ENCODE measurements at places on chromosomes 1 and 21.

GRCh38 chr1:219483530-219483929 lies 129.4 kb downstream of the ZC3H11B start:
- DNase-seq, result no peak

DNA sequence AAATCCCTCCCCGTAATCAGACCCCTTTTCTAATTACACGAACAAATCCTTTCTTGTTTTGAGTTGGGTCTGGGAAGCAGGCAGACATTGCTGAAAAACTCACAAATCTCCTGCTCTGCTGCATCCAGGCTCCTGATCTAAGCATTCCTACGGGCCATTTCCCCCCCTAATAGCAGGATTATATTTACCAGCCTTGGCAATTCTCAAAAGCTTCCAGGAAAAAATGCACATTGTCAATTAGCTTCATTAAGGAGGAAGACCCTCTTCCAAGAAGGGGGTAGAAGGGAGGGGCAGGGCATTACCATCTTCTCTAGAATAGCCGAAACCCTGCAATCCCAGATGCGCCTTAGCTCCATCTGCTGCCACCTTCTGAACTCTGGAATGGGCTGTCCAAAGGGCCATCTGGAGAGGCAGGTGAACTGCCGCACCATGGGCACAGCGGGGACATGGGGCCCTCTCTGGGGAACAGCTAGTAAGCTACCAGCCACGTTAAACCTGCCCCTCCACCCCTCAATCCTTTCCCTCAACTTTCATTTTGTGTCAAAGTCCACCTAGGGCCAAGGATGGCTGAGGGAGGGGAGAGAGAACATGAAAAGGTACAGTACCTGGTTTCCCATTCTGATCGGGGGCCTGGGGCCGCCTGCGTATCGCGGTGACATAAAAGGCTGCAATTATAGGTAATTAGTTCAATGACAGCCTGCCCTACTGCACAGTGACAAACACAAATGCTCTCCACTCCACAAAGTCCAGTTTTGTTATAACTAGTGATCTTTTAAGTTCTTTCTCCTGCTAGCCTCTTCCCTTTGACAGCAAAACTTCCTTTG lies 56.8 kb downstream of the MRPL37 start:
- peak; percentile 39 for DNase-seq

DNA sequence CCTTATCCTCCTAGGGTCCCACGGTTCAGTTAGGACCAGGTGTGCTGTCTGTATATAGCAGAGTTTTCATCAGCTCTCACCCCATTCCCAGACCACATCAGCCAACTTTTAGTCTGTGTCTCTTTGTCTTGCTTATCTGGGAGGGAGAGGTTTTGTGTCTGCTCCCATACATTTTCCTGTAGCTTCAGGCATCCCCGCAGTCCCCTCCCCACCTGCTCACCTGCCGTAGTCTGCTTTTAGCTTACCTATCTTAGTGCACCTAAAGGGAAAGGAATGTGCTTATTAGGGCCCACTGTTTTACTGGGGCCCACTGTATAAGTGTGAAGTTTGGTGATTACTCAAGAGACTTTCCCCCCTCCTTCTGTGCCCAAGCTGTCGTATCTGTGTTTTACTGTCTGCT lies 225.1 kb downstream of the PLA2G4A start:
- no peak for DNase-seq

GRCh38 chr1:54569339-54569738 lies 21.3 kb downstream of the ACOT11 start:
- no peak for DNase-seq

DNA sequence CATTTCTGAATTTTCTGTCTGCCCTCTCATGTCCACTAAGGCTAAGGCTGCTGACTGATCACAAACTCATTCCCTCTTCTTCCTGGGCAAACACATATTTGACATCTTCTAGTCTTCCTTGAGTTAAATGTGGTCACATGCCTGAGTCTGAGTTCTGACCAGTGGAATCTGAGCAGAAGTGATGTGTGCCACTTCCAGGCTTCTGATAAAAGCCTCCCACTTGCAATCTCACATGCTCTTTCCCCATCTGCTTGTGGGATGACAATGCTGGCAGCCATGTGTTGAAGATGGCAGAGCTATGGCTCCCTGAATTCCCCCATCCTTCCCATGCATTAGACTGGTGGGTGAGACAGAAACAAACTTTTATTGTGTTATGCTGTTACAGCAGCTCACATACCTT lies 149.9 kb upstream of the ZNF648 start:
- no peak for DNase-seq

DNA sequence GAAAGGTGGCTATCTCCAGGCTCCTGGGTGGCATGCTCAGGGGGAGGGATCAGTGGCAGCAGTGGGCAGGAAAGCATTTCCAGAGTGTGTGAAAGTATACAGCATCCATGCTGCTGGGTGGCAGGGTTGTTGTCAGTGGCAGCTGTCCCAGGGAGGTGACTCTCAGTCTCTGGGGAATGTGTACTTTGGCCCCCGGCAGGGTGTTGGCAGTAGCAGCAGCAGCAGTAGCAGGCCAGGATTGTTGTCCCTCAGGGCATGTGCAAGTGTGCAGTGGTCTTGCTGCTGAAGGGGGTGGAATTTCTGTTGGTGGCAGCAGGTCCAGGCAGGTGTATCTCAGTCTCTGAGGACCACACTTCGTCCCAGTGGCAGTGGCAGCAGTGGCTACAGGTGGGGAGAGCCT lies 71.7 kb upstream of the GUCA2B start:
- no peak for DNase-seq

DNA sequence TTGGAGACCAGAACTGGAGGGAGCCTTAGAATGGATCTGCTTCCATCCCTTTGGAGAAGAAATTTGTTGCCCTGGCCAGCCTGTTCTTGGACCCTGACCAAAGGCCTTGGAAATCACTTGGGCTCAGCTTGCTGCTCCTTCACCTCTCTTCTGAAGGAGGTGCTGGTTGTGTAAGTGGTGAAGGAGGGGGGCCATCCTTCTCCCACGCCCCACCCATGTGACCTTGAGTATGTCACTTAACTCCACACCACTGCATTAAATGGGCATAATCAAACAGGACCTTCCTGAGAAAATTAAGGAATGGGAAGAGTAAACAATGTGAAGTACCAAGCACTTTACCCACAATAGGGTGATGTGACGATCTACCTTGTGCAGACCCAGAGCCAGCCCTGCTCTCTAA lies 68.3 kb upstream of the GJB5 start:
- DNase-seq, result no peak

DNA sequence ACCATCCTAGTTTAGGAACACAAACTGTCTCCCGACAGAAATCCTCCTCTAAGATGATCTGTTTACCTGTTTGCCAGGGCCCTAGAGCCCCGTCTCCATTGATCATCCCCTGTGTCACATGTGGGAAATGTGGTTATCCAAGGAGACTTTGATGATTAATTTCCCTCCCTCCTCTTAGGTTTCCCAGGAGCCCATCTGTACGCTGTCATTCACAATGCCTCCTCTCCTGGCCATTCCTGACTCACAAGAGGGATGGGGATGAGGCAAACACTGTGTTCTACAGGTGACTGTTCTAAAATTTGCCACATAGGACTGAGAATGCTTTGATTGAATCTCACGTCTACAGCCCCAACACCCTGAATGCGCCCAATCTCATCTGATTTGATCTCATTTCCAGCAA lies 50.0 kb downstream of the TNR start:
- no peak for DNase-seq

DNA sequence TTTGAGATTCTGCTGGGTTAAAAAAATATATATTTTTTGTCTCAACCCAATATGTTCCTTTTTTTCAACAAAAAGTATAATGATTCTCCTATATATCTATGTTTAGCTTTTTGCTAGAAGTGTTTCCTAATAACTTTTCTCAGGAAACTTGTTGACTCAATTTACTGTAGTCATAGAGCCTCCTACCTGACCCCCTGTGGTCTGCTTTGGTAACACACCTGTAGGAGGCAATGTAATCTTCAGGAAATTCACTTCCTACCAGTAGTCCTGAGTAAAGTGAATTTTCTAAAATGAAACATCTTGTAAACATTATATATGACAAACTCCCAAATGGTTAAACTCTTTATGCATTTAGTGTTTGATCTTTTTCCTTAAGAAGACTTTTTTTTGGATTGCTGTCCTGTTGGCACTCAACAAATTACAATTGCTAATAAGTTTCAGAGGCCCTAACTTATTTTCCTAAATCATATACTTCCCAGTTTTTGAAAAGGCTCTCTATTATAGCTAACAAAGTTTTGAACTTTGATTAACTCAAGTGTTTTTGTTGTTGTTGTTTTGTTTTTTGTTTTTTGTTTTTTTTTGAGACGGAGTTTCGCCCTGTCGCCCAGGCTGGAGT lies 118.3 kb downstream of the OLFML2B start:
- DNase-seq, result no peak

DNA sequence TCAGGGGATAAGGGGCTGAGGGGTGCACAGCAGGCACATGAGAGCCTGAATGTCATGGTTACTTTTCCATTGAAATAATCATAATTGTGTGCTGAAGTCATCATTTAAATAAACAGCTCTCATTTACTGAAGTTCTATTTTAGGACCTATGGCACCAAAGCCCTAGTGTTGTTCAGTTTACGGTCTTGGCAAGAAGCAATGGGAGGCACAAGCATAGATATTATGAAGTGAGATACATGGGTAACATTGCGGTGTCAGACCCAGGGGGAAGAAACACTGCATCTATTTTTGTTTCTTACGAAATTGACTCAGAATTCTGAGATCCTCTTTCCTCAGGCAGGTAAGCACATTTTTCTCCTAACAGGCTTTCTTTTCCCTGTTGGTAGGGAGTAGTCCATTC lies 437.8 kb upstream of the PROX1 start:
- DNase-seq, result no peak

GRCh38 chr1:153539395-153540093 lies 1.2 kb downstream of the S100A5 start:
- no peak for DNase-seq

GRCh38 chr1:239939602-239940001 lies 152.1 kb upstream of the FMN2 start:
- no peak for DNase-seq

DNA sequence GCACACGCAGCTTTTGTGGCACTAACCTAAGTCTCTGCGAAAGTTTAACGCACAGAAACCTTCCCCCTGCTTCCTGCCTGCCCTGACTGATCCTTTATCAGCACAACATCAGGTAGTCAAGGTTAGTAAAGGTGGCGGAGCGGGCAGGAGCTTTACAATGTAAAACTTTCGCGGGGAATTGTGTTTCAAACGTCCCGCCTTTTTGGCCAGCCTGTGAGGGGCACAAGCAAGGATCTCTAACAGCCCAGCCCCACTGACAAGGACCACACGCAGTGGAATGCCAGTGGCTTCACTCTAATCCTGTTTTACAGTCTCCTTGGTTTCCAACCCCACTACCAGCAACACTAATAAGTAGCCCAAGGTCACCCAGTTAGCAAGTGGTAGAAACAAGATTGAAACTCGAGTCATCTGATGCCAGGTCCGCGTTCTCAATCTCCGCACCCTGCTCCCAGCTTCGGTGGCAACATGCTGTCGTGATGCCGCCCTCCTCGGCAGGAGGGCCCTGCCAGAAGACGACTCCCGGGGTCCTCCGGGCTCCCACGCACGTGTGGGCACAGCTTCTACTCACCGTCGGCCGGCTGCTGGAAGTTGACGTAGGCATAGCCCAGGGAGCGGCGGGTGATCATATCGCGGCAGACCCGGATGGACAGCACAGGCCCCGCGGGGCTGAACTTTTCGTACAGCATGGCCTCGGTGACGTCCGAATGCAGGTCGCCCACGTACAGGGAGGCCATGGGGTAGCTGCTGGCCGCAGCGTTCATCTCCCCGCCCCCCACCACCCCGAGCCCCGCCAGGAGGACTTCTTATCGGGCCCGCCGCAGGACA lies 1.2 kb downstream of the PABPC4 start:
- DNase-seq, result peak; percentile 30

DNA sequence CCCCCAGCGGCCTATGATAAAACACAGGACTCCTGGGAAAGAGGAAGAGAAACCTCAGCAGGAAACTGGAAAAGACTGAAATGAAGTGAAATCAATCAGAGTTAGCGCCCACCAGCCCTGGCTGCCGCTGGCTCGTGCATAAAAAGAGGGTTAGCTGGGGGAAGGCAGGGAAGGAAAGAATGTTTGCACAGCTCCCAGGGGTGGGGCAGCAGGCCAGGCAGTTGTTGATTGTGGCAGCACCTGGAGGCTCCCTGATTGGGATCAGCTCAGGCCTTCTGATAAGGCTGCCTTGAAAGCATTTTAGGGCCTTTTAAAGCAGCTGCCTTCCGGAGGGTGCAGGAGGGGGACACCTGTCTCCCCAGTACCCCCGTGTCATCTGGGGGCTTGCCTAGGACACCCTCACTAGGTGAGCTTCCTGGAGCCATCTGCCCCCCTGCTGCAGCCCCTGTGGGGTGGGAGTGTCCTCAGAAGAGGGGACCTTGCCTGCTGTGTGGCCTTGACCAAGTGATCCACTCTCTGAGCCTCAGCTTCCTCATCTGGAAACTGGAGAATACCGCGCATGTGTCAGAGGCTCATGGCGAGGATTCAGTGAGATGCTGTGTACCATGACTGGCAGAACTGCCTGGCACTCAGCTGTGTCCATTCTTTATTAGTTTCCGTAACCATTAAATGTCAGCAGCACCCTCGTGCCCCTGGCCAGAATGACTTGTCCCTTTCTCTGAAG lies 6.6 kb downstream of the EPHB2 start:
- DNase-seq, result no peak

DNA sequence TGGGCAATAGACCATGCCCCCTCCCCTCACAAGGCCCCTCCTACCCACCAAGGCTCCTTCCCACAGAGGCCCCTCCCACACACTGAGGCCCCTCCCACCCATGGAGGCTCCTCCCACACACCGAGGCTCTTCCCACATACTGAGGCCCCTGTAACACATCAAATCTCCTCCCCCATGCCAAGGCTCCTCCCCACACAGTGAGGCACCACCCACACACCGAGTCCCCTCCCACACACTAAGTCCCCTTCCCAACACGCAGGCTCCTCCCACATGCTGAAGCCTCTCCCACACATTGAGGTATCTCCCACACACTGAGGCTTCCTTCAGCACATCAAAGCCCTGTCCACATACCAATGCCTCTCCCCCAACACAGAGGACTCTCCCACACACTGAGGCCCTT lies 391.8 kb downstream of the CAMTA1 start:
- DNase-seq, result no peak

DNA sequence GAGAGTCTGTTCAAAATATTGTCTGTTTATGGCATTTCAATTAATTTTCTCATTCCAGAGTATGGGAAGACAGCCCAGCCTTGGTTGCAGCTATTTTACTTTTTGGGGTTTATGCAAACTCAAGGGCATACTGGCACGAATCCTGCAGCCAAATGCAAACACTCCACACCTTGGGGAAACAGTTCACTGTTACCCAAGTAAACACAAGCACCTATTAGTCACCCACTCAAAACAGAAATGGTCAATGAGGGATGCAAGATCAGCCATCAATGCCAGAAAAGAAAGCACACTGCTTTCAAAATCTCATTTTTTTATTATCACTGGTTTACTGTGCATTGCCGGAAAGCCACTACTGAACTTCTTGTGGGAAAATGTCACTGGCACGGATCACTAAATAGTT lies 170.6 kb downstream of the RUNX1 start:
- no peak for DNase-seq

GRCh38 chr1:43061757-43062156 lies 103.1 kb upstream of the SLC2A1 start:
- no peak for DNase-seq

- no peak for DNase-seq
Observed at GRCh38 chr1:184539580-184539979, 152.8 kb downstream of the C1orf21 start.

- peak; percentile 66 for DNase-seq
Observed at GRCh38 chr1:204703826-204704612, 18.5 kb upstream of the LRRN2 start.

GRCh38 chr1:6358757-6359201 lies 34.8 kb downstream of the ACOT7 start:
- DNase-seq, result no peak
